Iris pigment epithelial cell (primary cell): ENCODE measurements at places on chromosomes 12 and 14.

DNA sequence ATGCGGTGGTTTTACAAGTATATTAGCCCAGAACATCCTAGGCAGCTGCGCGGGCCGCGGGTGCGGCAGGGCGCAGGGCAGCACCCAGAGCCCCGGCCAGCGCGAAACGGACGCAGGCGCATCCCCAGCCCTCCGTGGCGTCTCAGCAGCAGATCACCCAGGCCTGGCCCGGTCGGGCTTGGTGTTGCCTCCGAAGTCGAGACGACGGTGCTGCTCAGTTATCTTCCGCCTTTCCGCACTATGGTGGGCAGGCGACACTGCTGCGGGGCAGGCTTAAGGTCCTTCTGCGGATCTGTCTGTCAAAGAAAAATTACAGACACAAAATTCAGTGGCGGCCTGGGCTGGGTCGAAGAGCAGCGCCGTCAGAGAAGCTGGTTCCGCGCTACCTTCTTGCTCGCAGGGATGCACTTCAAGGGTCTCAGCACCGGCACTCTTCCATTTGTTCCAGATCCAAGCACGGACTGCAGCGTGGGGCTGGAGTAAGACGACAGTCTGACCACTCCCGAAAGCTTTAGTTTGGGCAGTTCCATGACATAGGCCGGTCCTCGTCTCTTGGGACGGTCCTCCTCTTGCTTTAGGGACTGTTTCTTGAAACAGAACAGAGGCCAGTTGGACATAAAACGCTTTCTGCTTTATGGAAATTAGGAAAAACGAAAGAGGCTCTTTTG, 75.8 kb downstream of the MOK start:
- DNase-seq, result no peak

- DNase-seq, result no peak
Measured at GRCh38 chr14:37023875-37024565, 148.4 kb downstream of the SLC25A21 start.

DNA sequence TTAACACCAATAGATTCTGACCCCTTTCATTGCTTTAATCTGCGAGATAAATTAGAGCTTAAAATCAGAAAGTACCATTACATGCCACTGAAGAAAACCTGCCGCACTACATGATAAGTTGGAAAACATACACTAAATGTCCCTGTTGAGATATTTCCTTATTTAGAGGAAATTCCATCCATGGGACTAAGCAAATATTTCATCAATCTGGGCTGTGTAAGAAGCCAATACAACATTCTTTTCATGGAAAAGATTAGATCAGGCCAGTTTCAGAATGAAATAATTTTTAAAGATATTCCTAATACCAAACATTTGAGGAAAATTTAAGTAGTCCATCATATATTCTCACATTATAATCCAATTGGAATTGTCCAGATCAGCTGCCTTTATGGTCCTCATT, 112.8 kb downstream of the LLPH start:
- DNase-seq, result no peak

- DNase-seq, result no peak
Measured at GRCh38 chr14:101624536-101624935, 63.2 kb downstream of the DIO3 start.

GRCh38 chr14:58637040-58637390, 747 bp upstream of the DACT1 start:
- DNase-seq, result peak; percentile 95

DNA sequence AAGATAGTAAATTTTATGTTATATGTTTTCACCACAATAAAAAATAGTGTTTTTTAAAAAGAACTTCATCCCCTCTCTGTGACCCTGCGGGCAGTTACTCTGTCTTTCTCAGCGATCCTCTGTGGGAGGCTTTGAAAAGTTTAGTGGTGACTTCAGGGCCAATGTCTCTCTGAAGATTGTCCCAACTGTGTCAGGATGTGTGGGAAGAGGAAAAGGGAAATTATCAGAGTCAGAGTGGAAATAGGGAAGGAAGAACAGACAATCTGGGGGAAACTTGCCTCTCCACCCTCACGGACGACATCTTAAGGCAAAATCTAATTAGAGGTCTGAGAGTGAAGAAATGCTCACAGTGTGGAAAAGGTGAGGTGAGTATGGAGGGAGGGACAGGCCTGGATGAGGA, 3.5 kb upstream of the OR10P1 start:
- DNase-seq, result no peak

- DNase-seq, result no peak
Measured at GRCh38 chr14:74202113-74202512, 37.1 kb upstream of the VSX2 start.

- peak; percentile 28 for DNase-seq
Measured at GRCh38 chr14:94823556-94824341, 53.8 kb upstream of the GSC start.

DNA sequence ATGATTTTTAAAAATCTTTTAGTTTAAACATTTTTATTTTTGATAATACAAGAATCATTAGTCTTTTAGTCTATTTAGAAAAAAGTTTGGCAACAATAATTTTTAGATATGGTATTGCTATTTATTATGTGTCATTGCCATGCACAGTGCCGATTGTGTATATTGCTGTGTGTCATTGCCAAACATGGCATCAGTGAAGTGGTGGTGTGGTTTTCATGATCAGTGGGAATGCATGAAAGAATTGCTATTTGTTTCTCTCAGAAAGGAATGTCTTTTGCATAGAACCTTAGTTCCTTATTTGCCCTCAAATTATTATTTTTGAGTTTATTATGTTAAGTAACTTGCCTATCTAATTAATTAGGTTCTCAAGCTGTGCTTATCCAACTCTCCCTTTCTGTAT, 397.5 kb upstream of the PDE3A start:
- DNase-seq, result no peak
